SJSA1 (cell line): ENCODE measurements at places on chromosomes 16 and 17. TPM values are rescaled to one million over a fixed set of nuclear protein-coding genes. Genes with fewer than 3 reads are reported as not detected.
A peak's percentile ranks its signal among the peaks of the same experiment; 100 is the strongest.

DNA sequence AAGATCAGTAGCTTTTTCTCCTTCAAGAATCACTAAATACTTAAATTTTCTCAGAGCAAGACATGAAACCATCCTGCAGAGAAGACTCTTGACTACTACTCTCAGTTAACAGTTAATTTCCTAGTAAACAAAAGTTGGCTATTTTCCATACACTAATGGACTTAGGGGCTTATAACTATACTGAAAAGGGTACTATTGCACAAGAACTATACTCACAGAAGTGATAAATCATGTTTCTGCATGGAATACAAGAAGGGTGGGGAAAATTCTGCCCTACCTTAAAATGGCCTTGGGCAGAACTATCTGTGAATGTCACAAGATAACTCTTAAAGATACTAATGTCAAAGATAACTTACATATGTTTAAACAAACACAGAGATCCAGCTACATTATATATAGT lies 12.5 kb downstream of the ZNF652 start:
- no peak for DNase-seq

DNA sequence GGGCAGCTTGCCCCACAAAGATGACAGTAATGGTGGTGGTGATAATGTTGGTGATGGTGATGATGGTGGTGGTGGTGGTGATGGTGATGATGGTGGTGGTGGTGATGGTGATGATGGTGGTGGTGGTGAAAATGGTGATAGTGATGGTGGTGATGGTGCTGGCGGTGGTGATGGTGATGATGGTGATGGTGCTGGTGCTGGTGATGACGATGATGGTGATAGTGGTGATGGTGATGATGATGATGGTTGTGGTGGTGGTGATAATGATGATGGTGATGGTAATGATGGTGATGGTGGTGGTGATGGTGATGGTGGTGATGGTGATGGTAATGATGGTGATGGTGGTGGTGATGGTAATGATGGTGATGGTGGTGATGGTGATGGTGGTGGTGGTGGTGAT lies 46.3 kb upstream of the FOXF1 start:
- no peak for DNase-seq

DNA sequence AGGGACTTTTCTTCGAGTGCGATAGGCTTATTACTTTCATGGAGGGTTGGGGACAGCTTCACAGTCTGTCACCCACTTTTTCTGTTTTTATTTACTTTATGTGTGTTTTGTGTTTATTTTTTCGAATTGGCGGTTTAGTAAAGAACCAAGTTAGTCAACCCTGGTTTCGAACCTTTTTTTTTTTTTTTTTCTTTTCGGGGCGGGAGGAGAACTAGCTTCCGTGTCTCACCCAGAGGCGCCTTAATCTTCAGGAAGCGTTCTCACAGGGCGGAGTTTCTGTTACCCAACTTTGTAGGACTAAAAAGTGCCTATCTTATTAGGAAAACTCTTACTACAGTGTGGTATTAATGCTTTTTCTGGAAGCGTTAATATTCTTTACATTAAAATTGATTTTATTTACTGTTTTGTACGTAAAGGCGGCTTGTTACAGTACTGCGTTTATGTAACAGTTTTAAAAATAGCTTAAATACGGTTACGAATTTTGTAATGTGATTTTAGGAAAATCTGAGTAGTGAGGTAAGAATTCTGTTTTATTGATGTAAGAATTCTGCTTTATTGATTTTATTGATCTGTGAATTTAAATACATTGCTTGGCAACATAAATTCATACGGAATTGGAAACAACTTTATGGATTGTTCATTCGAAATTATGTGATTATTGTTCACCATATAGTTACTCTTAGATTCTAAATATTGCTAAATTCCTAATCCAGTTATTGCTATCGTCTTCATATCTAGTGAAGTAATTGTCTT lies 885 bp downstream of the ZNF207 start:
- DNase-seq = no peak

- peak; percentile 89 for DNase-seq
These were observed 1.5 kb upstream of the GSE1 start for GRCh38 chr16:85611444-85612190.

Gene COX4I1
- 631 and 775 TPM in 2 replicates for total RNA-seq

- DNase-seq = no peak
These were observed 84.1 kb downstream of the AIPL1 start for GRCh38 chr17:6350806-6351205.

DNA sequence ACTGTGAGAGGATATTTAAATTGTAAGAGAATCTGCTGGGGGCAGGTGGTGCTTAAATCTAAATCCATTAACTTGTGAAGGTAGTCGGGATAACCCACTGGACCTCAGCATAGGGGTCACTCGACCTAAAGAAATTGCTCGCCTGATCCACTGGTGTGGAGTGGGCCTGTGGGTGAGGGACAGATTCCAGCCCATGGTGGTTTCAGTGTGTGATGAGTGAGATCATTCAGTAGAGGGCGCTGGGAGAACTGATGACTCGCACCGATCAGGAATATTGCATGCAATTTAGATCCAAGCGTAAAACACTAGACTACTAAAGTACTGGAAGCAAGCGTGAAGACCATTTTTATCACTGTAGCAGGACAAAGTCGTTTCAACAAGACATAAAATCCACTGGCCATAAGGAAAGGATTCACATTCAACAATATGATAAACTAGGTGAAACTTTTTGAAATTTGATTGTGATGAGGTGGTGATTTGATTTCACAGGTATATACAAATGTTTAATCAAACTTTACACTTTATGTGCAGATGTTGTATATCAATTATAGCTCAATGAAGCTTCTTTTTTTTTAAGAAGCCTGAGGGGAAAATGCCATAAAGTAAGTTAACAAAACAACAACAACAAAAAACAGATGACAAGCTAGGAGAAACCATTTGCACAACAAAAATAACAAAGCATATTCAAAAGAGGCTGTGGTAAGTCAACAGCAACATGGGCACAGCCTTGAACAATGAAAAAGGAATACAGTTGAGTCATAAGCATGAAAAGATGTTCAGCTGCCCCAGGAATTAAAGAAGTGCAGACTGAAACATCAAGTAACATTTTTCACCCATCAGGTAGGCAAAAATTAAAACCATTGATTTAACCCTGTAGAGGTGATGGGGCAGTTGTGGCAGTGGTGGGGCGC lies 7.5 kb upstream of the TMEM170A start:
- no peak for DNase-seq

DNA sequence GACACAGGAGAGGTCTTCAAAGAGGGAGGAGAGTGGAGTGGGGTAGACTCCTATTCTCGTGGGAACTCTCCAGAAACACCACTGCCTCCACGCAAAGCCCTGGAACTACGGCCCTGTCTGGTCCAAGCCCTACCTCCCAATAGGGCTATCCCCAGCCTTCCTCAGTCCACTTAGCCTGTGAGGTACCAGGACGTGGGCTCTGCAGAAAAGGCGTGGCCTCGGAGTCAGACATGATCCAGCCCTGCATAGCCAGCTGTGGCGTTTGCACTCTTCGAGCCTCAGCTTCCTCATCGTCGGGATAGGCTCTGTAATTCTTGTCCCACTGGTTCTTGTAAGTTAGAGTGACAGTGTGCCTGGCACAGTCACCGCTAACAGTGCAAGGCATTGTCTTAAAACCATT lies 13.8 kb downstream of the ENDOV start:
- DNase-seq = no peak

DNA sequence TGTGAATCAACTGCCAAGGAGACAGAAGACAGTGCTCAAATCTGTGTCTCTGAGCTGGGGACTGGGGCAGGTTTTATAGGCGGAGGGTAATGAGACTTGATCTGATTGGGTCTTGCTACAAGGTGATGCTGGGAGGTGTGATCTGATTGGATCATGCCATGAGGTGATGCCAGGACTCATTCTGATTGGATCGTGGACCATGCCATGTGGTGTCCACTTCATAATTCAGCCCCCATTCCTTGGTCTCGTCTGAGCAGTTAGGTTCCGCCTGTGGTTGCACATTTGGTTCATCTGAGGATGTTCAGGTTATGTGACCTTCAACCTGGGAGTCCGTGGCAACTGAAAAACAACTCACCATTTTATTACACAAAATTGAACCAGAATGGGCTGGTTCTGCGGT lies 41.0 kb downstream of the OTOA start:
- DNase-seq = no peak

Gene DVL2
- total RNA-seq = 30.6 and 45.3 TPM in 2 replicates

Gene TP53TG3
- not detected in 2 replicates for total RNA-seq

DNA sequence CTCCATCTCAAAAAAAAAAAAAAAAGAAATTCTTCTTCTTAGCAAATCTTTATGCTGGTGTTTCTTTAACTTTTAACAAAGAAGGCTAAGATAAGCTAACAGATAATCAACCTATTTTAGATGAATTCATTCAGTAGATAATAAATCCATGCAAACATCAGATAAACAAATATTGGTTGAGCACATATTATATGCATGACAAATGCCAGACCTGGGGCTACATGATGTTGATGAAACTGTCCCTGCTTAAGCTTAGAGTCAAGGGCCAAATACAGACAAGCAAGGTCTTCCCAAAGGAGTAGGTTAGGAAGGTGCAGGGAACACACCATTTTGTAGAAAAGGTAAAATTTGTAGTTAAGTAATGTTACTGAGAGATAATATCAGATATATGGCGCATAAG lies 6.7 kb upstream of the MAP2K6 start:
- DNase-seq = no peak

- no peak for DNase-seq
These were observed 18.4 kb downstream of the HS3ST6 start for GRCh38 chr16:1899641-1900451.

Gene ACSM3
- 0.18 TPM in 1 of 2 replicates, not detected in the other for total RNA-seq

GRCh38 chr16:4006397-4006999 lies 109.7 kb downstream of the ADCY9 start:
- peak; percentile 67 for DNase-seq

DNA sequence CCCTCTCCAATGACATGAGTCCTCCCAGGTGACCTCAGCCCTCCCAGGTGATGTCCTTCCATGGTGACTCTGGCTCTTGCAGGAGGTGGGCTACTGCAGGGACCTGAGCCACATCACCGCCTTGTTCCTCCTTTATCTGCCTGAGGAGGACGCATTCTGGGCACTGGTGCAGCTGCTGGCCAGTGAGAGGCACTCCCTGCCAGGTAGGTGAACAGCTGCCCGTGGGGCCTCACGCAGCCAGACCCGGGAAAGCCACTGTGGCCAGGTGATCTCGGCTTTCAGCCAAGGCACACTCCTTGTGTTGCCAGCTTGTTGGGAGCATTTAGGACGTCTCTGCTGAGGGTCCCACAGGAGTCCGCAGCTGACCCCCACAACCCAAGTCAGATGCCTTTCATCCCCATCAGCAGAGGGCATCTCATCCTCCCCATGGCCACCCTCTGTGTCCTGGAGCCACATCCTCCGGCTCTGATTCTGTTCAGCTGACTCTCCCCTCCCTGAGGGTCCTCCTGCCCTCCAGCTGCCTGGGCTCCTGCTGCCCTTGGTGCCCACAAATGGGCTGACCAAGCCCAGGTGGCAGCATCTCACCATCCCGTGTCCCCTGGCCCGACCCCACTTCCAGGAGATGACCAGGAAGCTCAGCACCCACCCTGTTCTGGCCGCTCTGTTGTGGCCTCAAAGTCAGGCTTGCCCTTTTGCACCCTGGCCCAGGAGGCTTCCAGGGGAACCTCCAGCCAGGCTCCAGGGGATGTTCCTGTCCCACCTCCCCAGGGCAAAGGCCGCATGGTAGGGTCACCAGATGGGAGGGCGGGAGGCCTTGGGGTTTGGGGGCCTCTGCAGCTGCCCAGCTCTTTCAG lies 20.1 kb downstream of the USP6 start:
- DNase-seq = no peak

DNA sequence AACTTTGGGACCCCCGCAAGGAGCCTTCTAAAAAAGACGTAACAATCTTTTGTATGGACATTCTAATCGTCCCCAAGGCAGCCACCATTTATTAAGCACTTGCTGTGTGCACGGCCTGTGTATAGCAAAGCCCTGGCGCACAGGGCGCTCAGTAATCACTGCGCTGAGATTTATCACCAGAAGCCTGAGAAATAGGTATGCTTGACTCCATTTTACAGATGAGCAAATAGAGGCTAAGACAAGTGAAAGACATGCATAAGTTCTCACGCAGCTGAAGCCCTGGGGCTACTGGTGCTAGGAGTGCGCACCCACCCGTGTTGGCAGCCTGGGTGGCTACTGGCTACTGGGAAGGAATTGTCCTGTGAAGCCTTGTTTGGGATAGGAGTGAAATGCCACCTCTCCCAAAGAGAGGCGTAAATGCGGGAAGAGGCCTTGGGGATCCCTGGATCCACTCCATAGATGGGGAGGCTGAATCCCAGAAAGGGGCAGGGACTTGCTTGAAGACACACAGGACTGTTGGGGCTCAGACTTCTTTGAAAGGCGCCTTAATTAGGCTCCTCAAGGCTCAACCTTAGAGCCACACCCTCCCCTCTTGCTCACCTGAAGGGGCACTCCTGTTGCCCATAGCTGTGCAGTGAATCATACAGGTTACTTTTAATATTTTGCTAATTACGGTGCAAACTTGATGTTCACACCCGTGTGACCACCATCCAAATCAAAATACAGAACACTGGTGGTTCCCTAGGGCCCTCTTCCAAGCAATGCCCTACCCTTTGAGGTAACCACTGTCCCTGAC lies 634 bp upstream of the NATD1 start:
- no peak for DNase-seq

DNA sequence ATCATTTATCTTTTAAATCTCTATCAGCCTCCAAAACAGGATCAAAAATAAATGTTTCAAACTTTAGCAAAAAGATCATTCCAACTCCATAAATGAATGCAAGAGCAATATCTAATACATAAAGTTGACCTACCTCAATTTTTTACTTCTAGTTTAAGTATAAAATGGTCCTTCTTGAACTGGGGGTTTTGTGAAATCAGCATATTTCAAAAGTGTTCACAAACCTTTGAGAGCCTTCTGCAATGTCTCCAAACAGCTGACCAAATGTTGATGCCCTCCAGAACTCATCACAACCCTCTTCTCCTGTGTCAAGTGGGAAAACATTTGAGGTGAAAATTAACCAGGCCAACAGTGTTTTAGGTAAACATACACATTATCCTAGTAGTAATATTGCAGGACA lies 7.7 kb downstream of the MED1 start:
- DNase-seq = no peak

GRCh38 chr17:63433746-63434591 lies 12.1 kb downstream of the CYB561 start:
- DNase-seq = no peak

GRCh38 chr17:50026837-50027171 lies 29.1 kb upstream of the ITGA3 start:
- peak; percentile 93 for DNase-seq

DNA sequence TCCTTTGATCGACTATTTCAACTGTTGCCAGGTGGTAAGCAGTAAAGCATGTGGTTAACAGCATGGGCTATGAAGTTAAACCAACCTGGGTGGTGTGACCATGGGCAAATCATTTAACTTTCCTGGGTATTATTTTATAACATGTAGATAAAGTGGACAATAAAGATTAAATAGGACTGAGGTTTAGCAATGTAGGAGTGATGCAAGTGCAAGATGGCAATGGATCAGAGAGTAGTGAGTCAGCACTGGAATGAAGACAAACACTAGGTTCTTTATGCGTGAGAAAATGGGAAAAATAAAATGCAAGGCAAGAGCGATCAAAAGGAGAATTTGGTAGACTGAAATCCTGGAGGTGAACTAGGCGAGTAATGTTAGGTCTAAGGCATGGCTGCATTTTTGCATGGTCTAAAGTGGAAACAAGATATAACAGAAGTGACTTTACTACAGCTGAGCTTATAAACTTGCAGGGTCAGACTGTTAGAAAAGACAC lies 222.4 kb upstream of the AXIN2 start:
- DNase-seq = no peak
